Activated naive CD8-positive, alpha-beta T cell treated with anti-CD3 and anti-CD28 coated beads, Interleukin-2, amount 50 U/mL, for 24 hours (primary cell): ENCODE measurements at places on chromosomes 1 and 21.

DNA sequence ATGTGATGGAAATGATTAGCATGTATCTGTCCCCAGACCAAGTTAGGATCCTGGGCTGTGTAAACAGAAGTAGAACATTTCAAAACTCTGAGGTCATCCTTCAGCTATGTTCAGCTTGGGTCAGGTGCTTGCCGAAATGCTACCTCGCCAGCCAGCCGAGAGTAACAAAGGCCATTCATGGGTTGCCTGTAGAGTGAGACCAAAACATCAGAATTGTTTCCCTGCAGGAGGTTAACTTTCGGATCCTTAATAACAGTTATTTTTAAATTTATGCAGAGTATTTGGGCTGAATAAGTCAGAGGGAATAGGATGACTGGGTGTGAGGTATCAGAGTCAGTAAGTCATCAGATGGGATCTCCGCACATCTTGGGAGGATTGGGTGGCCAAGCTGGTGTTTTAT is 35.6 kb downstream of the SMYD2 start:
- no peak overlapping the region for H3K27ac ChIP-seq
- H3K4me1 ChIP-seq: no peaks in the 10 kb centered on the region
- no peak overlapping the region for H3K4me3 ChIP-seq
- peaks cover 17% of the 10 kb centered on the region for H3K36me3 ChIP-seq
- H3K27me3 ChIP-seq: no peaks in the 10 kb centered on the region

DNA sequence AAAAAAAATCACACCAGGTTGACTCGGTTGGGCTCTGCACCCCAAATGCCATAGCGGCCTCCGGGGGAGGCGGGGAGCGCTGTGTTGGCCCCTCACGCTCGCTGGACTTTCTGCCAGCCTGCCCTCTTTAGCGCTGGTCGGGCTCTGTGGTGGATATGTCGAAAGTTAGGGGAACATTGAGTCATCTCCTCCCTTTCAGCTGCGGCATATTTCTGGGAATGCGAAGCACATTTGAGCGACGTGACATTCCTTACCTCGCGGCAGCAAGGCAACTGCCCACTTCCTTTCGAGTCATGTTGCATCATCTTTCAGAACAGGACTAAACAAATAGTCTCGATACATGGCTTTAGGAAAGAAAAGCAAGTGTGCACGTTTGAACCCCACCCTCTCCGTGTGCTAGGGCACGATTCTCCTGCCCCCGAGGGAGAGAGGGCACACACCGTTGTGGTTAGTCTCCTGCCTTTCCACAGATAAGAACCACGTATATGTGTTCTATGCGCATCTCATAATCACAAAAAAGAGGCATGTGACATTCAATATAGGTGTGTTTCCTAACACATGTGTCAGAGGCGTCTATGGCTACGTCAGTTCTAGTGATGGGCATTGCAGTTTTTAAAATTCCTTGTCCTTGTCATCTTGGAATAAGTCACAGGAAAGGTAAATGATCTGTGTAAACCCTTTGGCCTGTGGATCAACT is 105.9 kb upstream of the SLC45A1 start:
- peaks cover 25% of the 10 kb centered on the region for H3K4me1 ChIP-seq
- peak overlapping the region; percentile 65 for H3K27ac ChIP-seq
- H3K4me3 ChIP-seq: peak overlapping the region; percentile 3
- peaks cover 58% of the 10 kb centered on the region for H3K27me3 ChIP-seq
- H3K36me3 ChIP-seq: no peaks in the 10 kb centered on the region

DNA sequence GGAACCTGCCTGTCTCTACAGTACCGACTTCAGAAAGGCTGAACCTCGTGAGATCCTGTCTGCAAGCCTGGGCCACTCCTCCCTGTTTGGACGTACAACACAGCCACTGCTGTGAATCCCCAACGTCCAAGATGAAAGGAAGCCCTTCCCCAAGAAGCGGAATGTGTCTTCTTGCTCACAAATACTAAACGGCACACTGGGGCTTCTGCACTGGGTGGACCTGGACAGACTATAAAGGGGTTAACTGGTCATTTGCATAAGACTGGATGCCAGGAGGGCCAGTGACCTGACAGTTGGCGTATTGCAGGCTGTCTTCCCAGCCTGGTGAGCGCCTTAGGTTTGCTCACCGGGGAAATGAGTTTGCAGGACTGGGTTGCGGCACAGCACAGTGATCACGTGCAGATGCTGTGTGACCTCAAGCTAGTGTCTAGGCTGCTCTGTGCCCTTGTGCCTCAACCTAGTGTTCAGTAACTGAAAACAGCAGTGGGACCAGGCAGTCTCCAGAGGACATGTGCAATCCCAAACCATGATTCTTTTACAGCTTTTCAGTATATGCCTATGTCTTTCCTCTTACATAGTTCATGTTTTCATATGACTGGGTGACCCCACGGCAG is 19.5 kb upstream of the AJAP1 start:
- no peaks in the 10 kb centered on the region for H3K4me1 ChIP-seq
- no peaks in the 10 kb centered on the region for H3K36me3 ChIP-seq
- H3K27ac ChIP-seq: no peak overlapping the region

DNA sequence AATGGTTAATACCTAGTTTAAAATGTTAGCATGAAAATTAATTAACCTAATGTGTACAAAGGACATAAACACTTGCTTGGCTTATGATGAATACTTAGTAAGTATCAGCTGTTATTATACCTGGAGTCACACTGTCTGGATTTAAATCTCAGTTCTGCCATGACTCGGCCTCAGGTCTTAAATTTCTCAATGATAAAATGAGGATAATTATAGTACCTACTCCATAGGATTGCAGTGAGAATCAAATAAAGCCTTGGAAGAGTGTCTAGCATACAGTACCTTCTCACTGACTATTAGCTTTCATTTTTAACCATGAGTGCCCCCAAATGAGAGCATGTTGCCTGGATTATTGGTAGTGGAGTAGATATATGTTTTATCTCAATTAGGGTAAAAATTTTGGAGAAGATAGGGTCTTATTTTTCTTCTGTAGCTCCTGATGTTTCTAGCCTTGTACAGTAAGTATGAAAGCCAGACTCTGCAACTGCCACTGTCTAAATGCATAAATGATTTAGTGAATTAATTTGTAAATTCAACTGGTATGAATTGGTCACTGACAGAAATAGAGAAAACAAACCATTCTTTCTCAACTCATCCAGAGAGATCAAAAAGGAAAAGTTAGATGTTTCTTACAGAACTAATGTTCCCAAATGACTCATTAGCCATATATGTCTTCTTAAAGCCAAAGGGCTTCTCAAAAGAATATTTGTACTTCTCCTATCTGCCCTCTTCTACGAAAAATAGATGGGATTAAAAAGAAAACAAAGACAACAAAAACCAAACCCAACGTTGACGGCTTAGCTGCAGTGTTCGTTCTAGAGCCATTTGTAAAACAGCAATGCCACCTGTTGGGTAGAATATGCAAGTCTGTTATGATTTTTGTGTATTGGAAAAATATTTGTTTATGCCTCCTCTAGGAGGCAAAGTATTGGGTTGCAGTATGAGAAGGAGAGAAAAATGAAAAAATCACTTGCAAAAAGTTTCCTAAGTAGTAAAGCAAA is 53.8 kb upstream of the MROH9 start:
- peaks cover 6% of the 10 kb centered on the region for H3K27me3 ChIP-seq
- H3K4me1 ChIP-seq: no peaks in the 10 kb centered on the region
- H3K36me3 ChIP-seq: no peaks in the 10 kb centered on the region
- DNase-seq: no peak
